Mucosa of gallbladder (tissue), 1 donor: ENCODE measurements at places on chromosomes 1 and 21. TPM values are rescaled to one million over a fixed set of nuclear protein-coding genes. Genes with fewer than 3 reads are reported as not detected.

The ITLN2 gene
- not detected for total RNA-seq

The PEX19 gene
- total RNA-seq = 75.7 TPM

The DESI2 gene
- total RNA-seq = 20.1 TPM

The RBP7 gene
- 8.7 TPM for total RNA-seq

The ZFP69 gene
- 3.3 TPM for total RNA-seq

The DCST1 gene
- not detected for total RNA-seq

The CACNA1E gene
- 0.63 TPM for total RNA-seq

The CYP4X1 gene
- total RNA-seq = 0.78 TPM

The FOXE3 gene
- total RNA-seq = not detected

The SV2A gene
- 3.4 TPM for total RNA-seq

The GUCA2A gene
- 1.1 TPM for total RNA-seq

The OR2L3 gene
- not detected for total RNA-seq

The RXFP4 gene
- not detected for total RNA-seq

The DNASE2B gene
- 0.17 TPM for total RNA-seq

The MATN1 gene
- 0.12 TPM for total RNA-seq

The GJA9 gene
- total RNA-seq = 0.26 TPM

The TBX15 gene
- 0.20 TPM for total RNA-seq

The GRIK1 gene
- total RNA-seq = not detected

The RHD gene
- not detected for total RNA-seq

The CELA2B gene
- 0.35 TPM for total RNA-seq

The PTGER3 gene
- 28.4 TPM for total RNA-seq

The SH2D2A gene
- 5.4 TPM for total RNA-seq

The EIF2D gene
- total RNA-seq = 41.2 TPM

The SPRR4 gene
- not detected for total RNA-seq

The AADACL3 gene
- not detected for total RNA-seq

The SAMSN1 gene
- total RNA-seq = 8.8 TPM

The ENTREP3 gene
- 49.0 TPM for total RNA-seq

The TRIM17 gene
- total RNA-seq = 0.23 TPM

The DPT gene
- 30.7 TPM for total RNA-seq

The DRAXIN gene
- 0.12 TPM for total RNA-seq

The PTPRU gene
- total RNA-seq = 17.7 TPM

The EPHA2 gene
- total RNA-seq = 37.2 TPM

The CHI3L1 gene
- 0.40 TPM for total RNA-seq

The KLHDC9 gene
- 14.3 TPM for total RNA-seq

The VANGL1 gene
- total RNA-seq = 11.7 TPM
